ENCODE measurements at places on chromosomes 13 and 19.

GRCh38 chr13:44236370-44236769 is 137.3 kb upstream of the SERP2 start:
- DNase-seq: no peak

DNA sequence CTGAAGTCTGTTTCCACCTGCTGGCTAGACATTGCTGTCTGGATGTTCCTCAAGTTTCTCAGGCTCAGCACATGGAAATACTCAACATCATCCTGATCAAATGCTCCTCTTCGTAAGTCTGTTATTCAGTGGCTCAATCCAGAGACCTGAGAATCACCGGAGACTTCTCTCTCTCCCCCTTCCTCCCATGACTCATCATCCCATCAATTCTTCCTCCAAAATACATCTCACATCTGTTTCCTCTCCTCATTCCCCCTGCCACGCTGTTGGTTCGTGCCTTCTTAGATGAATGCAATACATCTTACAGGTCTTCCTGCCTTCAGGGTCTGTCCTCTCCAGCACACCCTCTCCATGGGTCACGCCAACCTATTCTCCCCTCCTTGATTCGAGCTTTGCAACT is 7.4 kb upstream of the RXFP2 start:
- DNase-seq: no peak

DNA sequence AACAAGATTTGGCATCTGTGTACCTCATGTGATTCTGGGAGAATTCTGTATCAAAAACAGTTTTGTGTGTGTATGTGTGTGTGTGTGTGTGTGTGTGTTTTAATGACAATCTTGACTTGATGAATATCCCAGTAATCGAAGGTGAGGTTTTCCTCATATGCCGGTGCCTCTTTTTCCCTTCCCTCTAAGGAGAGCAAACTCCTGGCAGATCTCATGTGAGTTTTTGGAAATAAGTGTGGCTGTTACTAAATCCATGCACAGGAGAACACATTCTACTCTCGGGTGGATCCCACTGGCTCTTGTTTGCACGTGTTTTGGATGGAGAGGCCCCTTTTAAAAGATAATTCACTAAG is 29.0 kb upstream of the CEBPG start:
- DNase-seq: no peak

- DNase-seq: no peak
Measured at GRCh38 chr13:101258509-101258908, 157.8 kb downstream of the NALCN start.

DNA sequence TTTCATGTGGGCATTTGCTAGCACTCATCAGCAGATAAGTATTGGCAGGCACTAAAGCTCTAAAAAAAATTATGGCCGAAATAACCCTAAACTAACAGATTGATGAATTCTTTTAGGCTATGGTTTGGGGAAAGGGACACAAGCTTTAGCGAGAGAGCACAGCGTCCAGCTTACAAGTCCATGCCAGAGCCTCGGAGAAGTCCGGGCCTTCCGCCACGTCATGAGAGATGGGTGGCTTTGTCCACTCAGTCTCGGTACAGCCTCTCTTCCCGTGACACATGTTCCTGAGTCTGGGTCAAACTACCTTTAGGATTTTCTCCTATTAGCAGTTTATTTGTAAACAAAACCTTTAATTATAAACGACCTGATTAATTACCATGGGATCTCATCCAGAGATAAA is 27.7 kb downstream of the TMTC4 start:
- no peak for DNase-seq

DNA sequence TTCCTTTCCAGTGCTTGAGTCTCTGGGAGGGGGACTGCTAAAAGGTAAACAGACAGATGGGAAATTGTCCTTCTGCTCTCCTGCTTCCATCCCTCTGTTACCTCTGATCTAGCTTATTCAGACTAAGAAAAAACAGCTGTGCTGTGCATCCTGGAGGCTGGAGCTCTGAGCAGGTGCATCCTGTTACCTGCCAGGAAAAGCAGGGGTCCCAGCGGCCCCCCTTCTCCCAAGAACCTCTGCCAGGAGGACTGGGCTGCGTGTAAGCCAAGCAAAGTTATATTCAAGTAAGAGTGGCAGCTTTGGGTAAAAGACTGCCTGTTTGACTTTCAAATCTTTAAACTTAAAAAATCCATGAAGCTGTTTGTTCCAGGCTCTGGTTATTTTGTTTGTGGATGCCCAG is 75.1 kb downstream of the C13orf42 start:
- no peak for DNase-seq

DNA sequence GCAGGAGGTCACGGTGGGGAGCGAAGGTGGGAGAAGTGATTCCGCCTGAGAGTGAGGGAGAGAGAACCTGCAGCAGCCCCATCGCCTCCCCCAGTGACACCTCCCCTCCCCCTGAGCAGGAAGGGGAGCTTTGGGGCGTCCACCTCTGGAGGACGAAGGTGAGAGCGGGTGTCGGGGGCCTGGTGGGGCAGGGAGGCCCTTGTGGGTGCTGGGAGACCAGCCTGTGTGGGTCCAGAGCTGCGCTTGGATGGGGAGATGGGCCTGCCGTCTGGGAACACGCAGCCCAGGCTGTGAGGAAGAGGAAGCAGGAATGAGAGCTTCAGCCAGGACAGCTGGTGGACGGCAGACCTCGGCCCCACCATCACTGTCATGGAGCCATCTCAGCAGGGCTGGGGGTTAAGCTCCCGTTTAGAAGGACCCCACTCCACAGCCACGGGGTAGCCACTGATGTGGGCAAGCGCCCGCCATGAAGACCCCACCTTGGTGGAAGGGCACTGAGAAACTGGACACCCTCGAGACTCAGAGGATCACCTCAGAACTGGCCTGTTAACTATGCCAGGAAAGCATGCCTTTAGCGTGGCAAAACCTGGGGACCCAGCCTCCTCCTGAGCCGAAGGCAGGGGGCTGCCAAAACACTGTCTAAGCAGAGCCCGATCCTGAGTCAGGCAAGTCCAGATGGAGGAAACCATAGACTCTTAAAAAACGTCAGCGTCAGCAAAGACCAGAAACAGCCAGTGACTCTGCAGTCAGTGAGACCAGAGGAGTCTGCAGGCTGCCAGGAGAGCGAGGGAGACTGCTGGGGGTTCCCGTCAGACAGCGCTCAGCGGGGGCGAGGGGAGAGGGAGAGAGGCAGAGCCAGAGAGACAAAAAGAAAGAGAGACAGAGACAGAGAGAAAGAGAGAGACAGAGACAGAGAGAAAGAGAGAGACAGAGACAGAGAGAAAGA is 6.4 kb upstream of the PROZ start:
- DNase-seq: peak; percentile 13

- DNase-seq: no peak
Measured at GRCh38 chr13:73467125-73467524, 408.3 kb downstream of the KLF5 start.

DNA sequence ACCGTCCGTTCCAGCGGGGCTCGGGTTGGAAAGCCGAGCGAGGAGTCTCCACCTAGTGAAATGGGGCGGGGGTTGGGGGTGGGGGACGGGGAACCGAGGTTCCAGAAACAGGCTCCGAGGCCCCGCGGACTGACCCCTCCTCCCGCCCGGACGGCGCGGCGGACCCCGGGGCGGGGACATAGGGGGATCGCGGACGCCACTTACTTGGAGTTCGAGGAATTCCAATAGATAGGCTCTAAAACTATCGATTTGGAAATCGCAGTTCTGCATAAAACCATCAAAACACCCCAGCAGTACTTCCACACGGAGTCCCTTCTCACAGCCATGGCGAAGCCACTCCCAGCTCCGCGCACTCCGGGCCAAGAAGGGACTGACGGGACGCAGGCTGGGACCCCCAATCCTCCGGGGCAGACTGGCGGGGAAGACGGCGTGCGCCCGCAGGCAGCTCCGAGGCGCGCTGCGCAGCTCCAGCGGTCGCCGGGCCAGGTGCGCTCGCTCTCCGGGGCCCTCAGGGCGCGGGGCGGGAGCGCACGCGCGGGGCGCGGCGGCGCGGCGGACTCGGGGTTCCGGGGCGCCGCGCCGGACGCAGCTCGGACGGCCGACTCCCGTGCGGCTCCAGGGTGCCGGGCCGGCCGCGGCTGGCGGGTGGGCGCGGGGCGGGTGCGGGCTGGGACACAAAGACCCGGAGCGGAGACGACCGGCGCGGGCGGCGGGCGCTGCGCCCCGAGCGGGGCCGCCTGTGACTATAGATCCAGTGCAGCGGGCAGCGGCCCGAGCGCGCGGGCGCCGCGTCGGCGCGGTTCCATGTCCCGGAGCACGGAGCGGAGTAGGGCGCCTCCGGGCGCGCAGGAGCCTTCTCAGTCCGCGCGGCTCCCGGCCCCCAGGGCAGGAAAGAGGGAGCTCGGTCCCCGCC is 567 bp downstream of the EFNB2 start:
- DNase-seq: no peak

DNA sequence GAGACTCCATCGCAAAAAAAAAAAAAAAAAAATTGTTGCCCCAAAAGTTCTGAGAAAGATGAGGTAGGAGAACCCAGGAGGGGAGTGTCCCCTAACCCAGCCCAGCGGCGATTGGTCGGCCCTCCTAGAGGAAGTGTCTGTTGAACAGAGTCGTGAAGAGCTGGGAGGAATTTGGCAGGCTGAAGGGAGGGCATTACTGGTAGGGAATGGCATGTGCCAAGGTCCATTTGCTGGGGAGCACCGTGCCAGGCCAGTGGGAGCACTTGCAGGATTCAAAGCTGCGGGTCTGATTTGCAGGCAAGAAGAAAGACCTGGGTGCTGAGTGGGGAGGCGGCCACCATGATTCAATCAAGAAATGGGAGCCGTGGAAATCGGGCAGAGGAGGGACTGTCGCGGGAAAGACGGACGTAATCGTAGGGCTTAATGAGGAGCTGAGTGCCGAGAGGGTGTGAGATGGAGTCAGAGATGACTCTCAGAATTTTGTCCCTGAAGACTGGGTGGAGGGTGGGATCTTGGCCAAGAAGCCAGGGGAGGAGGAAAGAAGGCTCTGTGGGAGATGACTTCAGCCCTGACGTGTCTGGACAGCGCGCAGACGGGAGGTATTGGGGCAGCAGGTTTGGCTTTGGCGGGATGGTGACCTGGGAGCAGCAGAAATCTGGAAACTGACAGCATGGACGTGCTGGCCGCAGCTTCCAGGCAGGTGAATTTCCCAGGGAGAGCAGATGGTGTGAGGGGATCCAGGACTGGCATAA is 15.4 kb downstream of the CERS4 start:
- DNase-seq: peak; percentile 26

- no peak for DNase-seq
Measured at GRCh38 chr13:21075379-21076249, 14.2 kb upstream of the LATS2 start.

DNA sequence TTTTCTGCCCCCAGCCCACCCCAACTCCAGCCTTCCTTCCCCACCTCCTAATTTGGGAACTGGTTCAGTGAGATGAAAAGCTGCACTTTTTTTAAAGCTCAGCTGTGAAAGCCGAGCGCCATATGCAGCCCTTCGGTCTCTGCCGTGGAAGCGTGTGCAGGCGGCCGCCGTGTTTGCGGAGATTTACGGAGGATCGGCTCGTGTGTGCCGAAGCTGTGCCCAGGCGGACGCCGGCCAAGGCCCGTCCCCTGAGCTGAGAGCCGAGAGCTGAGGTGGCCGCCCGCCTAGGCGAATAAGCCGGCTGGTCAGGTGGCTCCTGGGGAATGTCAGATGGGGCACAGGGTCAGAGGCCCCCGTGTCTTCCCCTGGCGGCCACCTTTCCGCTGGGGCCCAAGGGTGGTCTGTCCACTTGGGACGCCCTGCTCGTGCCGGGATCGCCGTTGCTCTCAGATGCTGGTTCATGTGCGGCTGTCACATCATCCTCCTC is 78.7 kb downstream of the ZNF536 start:
- DNase-seq: no peak

GRCh38 chr19:28466107-28467045 is 746.6 kb downstream of the UQCRFS1 start:
- peak; percentile 21 for DNase-seq

- DNase-seq: no peak
Measured at GRCh38 chr19:18852648-18853047, 20.9 kb downstream of the UPF1 start.

DNA sequence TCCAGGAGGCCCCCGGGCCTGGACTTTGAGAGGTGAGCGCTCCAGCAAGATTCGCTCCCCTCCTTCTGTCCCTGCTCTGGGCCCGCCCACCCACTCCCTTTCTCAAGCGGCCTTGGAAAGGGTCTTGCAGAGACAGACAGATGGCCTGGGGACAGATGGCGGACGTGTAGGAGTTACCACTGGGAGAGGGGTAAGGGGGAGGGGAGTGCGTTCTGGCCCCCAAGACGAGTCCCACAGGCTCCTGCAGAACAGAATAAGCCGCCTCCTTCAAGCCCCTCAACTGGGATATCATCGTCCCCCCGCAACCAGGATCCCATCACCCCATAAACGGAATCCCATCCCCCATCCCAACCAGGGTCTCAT is 3.6 kb upstream of the TNFAIP8L1 start:
- DNase-seq: no peak

DNA sequence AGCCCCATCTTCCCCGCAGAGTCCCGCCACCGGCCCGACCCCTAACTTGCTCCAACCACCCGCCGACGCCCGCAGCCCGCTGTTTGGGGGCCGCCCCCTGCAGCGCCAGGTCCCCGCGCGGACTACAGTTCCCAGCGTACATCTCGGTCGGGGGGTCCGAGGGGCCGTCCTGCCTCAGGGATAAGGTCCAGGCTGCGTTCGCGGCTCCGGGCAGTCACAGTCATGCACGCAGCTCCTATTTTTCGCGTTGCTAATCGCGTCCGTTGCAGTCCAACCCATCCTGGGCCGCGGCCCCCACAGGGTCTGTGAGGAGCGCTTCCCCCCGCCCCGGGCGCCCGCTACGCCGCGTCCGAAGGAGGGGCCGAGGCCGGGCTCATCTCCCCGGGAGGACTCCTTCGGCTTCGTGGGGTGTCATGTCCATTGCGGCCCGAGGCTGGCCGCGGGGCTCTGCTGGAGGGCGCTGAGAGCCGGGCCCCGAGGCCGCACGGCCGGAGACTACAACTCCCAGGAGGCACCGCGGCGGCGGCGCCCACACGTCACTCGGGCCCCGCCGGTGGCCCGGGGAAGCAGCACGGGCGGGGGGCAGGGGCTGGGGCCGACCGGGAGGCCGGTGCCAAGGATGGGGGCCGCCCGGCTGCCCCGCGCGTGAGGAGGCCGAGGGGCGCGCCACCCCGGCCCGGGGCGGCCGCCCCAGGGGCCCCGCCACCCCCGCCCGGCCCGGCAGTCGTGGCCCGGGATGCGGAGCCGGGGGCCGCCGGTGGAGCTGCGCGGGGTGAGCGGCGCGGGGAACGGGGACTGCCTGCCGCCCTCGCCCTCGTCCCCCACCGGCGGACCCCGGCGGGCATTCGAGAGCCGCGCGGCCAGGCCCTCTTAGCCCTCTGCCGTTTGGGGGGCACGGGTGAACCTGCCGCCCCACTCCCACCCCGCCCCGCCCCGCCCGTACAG is at the start of gene MAP3K10:
TSS of gene MAP3K10 (plus strand) at position 536 of the 945 bp plus-strand sequence. CDS start 606 bp downstream, outside the sequence.
- DNase-seq: peak; percentile 31

GRCh38 chr13:20901668-20902437 is 693 bp downstream of the XPO4 start:
- no peak for DNase-seq

DNA sequence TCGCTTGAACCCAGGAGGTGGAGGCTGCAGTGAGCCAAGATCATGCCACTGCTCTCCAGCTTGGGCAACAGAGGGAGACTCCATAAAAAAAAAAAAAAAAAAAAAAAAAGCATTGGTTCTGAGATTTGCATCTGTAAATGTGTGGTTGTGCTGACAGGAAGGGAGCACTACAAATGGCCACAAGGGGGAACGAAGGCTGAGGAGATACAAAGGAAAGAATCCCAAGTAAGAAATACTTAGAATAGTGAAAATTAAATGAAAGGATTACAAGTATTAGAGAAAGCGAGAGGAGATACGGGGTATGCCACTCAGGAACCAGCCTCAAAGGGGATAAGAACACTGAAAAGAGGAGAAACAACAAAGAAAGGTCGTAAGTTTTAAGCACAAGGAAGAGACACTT is 284.9 kb downstream of the KLF12 start:
- no peak for DNase-seq

- DNase-seq: no peak
Measured at GRCh38 chr19:44476559-44477408, 23.5 kb downstream of the ZNF180 start.

- peak; percentile 59 for DNase-seq
Measured at GRCh38 chr19:55165952-55166529, 372 bp downstream of the DNAAF3 start.

Measured in fibroblast of the conjunctiva (primary cell).